H9 (cell line): ENCODE measurements at places on chromosomes 7 and 10. TPM values are rescaled to one million over a fixed set of nuclear protein-coding genes. Genes with fewer than 3 reads are reported as not detected.

DNA sequence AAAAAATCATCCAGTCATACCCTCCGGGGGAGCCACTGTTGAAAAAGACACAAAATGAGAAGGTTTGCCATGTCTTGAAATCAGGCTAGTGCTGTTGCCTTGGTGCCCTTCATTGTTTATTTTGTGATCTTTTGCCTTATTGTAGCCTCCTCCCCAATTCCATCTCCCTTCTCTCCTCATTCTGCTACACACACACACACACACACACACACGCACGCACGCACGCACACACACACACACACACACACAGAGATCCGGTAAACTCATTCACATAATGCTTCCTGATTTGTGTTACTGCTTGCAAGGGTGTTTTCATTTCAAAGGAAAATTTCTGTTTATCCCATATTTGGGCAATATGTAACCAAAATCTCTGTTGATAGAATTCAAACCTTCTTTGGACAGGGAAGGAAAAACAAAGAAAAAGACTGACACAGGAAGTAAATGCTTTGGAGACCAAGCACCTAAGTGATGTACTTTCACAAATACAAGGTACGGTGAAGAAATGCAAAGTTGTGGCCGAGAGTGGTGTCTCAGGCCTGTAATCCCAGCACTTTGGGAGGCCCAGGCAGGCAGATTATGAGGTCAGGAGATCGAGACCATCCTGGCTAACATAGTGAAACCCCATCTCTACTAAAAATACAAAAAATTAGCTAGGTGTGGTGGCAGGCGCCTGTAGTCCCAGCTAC, 141.1 kb upstream of the CDK13 start:
- no peak for DNase-seq

GRCh38 chr10:19815036-19815730, 1.0 kb upstream of the PLXDC2 start:
- DNase-seq, result no peak

DNA sequence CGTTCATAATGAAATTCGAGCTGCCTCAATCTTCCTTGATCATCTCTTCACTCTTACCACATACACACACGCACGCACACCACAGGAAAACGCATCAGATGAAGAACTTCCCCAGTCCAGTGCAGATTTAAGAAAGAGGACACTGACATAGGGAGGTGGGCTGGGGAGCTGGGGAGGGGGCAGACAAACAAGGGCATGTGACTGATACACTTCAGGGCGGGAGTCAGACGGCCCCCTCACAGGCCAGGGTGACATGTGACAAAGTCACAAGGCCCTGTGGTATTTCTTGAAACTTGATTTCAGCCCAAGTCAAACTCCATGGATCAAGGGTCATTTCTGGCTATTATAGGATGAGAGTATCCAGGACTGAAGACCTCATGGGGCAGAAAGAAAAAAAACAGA, 82.6 kb downstream of the KCNMA1 start:
- no peak for DNase-seq

Gene SPDYE5
- total RNA-seq, result not detected in 2 replicates

Gene FRMD4A
- total RNA-seq, result 19.6 and 21.3 TPM in 2 replicates

Gene NEURL1
- 0.92 and 1.2 TPM in 2 replicates for total RNA-seq

Gene EGR2
- 2.6 and 3.0 TPM in 2 replicates for total RNA-seq

DNA sequence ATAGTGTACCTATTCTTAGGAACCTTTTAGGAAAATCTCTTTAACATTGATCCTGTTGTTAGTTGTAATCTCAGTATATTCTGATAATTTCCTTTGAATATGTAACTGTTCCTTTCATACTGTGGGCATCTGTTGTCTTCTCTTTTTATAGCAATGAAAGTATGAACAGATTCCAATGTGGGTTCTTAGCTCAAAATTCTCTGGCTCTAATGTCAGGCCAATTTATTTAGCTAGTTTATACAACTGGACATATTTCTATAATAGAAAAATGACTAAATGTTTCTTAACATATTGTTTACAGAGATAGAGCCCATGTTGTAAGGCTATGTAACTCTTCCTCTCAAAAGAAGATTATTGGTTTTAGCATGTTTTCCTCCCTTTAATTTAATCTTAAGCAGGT, 363.2 kb downstream of the AUTS2 start:
- DNase-seq, result no peak

Gene MRC1
- total RNA-seq, result not detected in 2 replicates

DNA sequence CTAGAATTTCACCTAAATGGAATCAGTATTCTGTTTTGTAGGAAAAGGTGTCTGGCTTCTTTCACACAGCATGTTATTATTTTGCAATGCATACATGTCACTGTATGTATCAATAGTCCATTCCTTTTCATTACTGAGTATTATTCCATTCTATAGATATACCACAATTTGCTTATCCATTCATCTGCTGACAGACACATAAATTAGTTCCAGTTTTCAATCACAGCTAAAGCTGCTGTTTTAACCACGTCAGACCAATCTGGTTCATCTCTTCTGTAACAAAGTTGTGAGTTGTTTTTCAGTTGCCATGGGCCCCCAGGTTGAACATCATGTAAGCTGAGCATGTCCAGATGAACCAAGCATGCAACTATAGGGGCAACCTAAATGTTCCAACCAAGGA, 282.1 kb upstream of the MKLN1 start:
- no peak for DNase-seq

- DNase-seq, result no peak
Observed at GRCh38 chr7:87784424-87784823, 91.7 kb downstream of the SLC25A40 start.

DNA sequence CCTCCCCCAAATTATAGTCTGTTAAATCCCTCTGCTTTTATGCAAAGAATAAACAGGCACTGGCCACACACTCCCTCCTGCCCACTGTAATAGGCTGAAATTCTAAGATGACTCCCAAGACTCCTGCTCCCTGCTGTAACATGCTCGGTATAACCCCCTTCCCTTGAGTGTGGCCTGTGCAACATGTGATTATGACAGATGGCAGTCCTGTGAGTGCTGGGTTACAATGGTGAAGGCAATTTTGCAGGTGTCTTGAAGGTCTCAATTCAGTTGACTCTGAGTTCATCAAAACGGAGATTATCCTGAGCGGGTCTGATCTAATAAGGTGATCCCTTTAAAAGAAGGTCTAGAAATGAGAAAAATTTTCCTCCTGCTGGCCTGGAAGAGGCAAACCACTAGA, 55.9 kb downstream of the CREB3L2 start:
- no peak for DNase-seq

DNA sequence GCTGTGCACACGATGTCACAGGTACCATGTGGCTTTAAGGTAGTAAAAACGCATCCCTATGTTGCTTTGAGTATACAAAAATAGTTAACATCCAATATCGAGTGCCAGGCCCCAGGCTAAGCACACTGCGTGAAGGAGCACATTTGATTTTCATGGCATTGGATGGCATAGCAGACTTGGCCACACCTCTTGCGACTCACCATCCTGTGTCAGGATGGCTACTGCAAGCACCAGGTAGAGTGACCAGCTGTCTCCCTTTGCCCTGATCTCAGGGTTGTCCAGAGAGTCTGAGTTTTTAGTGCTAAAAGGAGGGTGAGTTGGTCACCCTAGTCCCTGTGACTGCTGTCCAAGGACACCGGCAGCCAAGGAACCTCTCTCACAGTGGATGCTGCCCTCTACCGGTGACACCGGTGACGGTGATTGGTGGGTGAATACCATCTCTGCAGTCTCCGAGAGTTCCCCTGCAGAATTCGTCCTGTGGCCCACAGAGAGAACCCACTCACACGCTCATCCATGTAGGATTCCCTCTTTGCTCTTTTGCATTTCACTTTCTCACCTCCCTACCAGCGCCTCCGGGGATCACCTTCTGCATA, 76.1 kb downstream of the BICC1 start:
- DNase-seq, result peak; percentile 62

Gene ZNF804B
- not detected in 2 replicates for total RNA-seq

Gene XRCC2
- total RNA-seq, result 21.1 and 22.8 TPM in 2 replicates

DNA sequence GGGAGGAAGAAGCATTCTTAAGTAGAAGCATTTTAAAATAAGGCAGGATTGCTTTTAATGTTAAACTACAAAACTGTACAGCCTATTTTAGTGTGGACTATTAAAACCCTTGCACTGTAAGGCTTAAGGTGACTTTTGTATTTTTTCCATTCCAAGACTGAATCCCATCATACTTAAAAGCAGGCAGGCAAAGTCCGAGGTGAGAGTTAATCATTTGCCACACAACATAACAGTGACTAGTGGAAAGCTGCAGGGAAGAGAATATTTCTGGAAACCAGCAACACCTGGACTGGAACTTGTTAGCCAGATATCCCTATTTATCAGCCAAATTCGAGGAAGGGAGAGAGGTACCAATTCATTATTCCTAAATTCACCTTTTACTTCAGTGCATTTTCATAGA, 3.5 kb downstream of the PRR15 start:
- DNase-seq, result no peak

DNA sequence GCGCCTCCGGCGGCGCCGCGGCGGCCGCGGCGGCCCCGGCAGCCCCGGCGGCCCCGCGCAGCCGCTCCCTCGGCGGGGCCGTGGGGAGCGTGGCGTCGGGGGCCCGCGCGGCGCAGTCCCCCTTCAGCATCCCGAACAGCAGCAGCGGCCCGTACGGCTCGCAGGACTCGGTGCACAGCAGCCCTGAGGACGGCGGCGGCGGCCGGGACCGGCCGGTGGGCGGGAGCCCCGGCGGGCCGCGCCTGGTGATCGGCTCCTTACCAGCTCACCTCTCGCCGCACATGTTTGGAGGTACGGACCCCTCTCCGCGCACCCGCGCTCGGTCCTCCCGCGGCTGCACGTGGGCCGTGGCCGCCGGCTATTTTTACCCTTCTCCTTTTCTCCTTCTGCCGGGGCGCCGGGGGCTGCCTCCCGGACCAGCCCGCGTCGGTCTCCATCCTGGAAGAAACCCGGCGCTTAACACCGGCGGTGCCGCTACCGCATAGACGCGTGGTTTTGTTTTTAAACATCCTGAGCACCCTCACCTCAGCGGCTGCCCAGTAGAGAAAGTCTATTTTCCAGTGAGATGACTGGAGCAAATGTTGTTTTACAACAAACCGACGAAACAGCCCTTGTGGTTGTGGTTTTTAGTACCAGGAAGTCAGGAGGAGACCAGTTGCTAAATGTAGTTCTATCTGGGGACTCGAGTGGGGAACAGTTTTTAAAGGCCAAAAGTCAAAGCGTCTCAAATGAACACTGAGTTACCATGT, 1.3 kb downstream of the ZNRF2 start:
- DNase-seq, result peak; percentile 46

Gene CLRN3
- not detected in 2 replicates for total RNA-seq

Gene CFAP70
- total RNA-seq, result 0.24 and 0.26 TPM in 2 replicates

Gene TRIM73
- total RNA-seq, result 2.7 and 2.9 TPM in 2 replicates

DNA sequence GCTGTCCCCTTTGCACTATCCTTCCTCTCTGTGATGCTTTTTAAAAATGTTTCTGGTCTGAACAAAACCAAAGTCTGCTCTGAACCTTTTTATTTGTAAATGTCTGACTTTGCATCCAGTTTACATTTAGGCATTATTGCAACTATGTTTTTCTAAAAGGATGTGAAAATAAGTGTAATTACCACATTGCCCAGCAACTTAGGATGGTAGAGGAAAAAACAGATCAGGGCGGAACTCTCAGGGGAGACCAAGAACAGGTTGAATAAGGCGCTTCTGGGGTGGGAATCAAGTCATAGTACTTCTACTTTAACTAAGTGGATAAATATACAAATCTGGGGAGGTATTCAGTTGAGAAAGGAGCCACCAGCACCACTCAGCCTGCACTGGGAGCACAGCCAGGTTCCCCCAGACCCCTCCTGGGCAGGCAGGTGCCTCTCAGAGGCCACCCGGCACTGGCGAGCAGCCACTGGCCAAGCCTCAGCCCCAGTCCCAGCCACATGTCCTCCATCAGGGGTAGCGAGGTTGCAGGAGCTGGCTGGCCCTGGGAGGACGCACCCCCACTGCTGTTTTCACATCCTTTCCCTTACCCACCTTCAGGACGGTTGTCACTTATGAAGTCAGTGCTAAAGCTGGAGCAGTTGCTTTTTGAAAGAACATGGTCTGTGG, 11.4 kb upstream of the CSGALNACT2 start:
- peak; percentile 17 for DNase-seq

Gene RAB11FIP2
- 15.0 and 18.4 TPM in 2 replicates for total RNA-seq

Gene NEUROG3
- total RNA-seq, result not detected in 2 replicates

Gene CH25H
- total RNA-seq, result 0.88 and 1.0 TPM in 2 replicates

Gene AGBL3
- total RNA-seq, result 1.2 and 2.4 TPM in 2 replicates

DNA sequence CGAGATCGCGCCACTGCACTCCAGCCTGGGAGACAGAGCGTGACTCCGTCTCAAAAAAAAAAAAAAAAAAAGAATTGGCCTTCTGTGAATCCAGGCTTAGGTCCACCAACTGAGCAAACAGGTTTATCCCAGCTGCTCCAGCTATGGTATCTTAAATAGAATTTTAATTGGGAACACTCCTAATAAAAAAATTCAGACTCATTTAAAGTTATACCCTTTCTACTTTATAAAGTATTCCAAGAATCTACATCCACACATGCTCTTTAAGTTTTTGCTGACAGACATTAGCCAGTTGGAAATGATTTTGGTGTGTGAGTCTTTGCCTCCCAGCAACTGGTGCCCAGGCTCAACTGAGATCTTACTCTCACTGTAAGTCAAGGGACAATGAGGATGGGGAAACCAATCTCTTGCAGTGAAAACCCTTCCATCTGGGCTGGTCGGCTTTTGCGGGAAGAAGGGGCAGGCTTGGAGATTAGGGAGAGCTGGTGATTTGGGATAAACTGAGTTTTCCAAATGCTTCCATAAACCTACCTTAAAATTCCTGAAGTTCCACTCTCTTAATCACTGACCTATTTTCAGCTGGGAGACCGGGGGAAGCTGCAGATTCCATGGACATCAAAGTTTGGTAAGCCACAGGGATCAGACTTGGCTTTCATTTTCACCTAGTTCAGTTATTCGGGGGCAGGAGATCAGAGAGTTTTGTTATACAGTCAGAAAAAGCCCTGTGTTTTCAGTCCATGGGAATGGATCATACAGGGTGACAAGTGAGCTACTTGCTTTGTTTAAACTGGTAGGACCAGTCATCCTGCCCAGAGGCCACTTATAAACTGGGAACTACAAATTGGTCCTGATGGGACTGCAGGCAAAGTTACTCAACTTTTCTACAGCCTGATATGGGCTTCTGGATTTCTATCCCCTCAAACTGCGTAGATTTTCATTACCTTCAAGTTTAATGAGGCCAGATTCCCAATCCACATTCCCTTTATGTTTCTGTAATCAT, 89.3 kb upstream of the ZNF746 start:
- no peak for DNase-seq

DNA sequence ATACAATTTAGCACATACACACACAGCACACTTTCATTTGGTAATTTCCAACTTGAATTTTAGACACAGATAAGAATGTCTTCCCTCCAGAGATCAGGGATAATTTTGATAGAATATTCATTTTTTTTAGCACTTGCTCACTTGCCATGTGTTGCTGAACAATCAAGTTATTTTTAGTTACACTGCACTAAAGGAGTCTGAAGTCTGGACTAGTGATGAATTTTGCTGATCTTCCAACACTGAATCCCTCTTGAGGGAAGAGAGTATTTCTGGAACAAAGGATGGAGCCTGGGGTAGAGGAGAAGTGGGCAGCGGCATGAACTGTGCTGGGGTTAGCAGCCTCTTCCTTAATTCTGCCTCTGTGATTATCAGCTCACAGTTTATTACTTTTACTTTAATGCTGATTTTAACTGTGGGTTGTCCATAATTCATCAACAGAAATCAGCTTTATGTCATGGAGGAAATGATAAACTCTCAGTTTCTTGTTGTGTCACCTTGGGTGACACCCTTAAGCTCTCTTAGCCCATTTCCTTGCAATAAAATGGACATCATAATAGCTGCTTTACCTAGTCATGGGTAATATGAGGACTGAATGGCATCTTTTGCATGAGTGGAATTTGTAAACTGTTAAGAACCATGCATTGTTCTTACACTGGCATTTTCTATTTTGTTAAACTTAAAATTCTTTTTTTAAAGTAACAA, 32.1 kb downstream of the SGPL1 start:
- DNase-seq, result no peak

- DNase-seq, result no peak
Observed at GRCh38 chr7:19318287-19318686, 173.1 kb upstream of the FERD3L start.
